ENCODE measurements at places on chromosomes 5 and 9. TPM values are rescaled to one million over a fixed set of nuclear protein-coding genes. Genes with fewer than 3 reads are reported as not detected.
A peak's percentile ranks its signal among the peaks of the same experiment; 100 is the strongest.

- no peak overlapping the region for H3K4me3 ChIP-seq
- no peak overlapping the region for H3K27ac ChIP-seq
- no peaks in the 10 kb centered on the region for H3K4me1 ChIP-seq
- no peak for DNase-seq
These were observed 56.0 kb upstream of the OR13F1 start for GRCh38 chr9:104448036-104448435.

DNA sequence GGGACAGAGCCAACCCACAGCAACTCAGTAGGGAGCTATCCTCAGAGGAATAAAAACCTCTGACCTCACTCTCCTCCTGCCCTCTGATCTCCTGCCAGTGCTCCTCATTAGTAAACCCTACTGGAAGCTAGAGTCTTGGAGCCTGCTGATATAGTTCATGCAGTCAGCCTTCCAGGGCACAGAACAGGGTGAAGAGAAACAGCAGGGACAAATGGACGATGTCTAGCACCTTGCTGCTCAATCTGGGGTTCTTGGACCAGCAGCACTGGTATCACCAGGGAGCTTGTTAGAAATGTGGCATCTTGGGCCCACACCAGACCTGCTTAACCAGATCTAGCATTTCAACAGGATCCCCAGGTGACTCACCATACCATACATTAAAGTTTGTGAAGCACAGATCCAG is 5.5 kb upstream of the GALNT12 start:
- H3K36me3 ChIP-seq, result no peaks in the 10 kb centered on the region
- H3K27me3 ChIP-seq, result no peaks in the 10 kb centered on the region
- H3K4me1 ChIP-seq, result peaks cover 58% of the 10 kb centered on the region
- peak overlapping the region; percentile 38 for H3K27ac ChIP-seq
- H3K4me3 ChIP-seq, result no peak overlapping the region

- no peak overlapping the region for H3K27ac ChIP-seq
- no peak overlapping the region for H3K4me3 ChIP-seq
- H3K36me3 ChIP-seq, result no peaks in the 10 kb centered on the region
These were observed 137.5 kb downstream of the C5orf15 start for GRCh38 chr5:133830911-133831310.

DNA sequence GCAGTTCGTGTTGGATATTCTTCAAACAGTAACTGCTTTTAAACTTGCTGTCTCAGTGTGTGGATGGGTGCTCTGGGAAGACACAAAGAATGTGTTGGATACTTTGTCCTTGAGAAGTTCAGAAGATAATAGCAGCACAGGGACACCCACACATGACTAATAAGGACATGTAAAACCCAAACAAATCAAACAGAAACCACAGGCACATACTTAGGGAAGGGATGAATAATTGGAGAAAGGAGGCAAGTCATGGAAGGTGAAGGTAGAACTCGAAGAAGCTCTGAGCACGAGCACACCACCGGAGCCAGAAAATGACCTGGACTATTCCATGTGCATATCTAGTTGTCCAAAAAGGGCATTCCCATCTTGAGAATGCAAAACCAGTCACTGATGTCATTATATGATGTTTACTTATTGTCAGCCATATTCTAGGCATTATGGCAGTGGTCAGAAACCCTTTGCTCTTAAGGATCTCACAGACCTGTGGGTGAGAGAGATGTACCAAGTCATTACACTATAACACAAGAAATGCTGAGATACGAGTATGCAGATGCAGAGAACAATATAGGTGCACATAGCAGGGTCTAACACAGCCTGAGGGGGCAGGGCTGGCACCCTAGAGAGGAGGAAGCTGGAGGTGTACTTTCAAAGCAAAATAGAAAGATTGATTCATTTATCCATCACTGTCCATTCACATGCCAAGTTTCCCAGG is 152.9 kb downstream of the PIK3R1 start:
- no peaks in the 10 kb centered on the region for H3K36me3 ChIP-seq
- no peak overlapping the region for H3K27ac ChIP-seq
- H3K4me1 ChIP-seq, result no peaks in the 10 kb centered on the region
- no peak for DNase-seq
- H3K4me3 ChIP-seq, result no peak overlapping the region

DNA sequence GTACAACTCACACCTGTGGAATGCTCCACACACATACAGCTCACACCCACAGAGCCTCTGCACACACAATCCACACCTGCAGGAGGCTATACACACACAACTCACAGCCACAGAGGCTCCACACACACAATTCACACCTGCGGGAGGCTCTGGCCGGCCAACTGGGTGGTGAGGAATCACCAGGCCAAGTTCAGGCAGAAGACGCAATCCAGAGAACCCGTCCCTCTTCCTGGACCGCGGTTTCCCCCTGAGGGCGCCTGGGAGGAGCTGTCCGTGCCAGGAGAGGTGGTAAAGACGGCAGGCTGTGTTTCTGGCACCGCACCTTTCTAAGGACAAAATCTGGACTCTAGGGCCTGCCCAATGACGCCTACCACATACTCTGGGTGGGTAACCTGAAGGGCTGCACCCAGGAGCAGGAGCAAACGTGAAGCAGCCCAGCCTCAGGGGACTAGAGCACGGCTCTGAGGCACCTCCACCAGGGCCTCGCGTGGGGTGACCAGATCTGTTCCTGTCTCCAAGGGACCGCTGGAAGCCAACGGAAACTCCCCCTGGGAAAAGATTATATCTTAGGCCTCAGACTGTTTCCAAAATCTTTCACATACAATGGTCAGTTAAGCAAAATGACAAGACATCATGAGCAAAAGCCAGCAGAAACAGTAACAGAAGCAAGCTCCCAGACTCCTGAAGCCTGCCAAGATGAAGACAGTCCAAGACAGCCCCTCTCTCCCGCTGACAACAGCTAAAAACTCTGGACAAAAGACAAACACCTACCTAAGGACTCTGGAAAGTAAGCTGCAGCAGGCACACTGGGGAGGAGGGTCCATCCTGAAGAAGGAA is 16.9 kb downstream of the CAMSAP1 start:
- no peak overlapping the region for H3K4me3 ChIP-seq
- peak; percentile 35 for DNase-seq
- no peaks in the 10 kb centered on the region for H3K36me3 ChIP-seq
- peaks cover 38% of the 10 kb centered on the region for H3K4me1 ChIP-seq
- no peak overlapping the region for H3K27ac ChIP-seq
- no peaks in the 10 kb centered on the region for H3K27me3 ChIP-seq

GRCh38 chr9:131736431-131736830 is 3.4 kb downstream of the RAPGEF1 start:
- no peaks in the 10 kb centered on the region for H3K36me3 ChIP-seq
- H3K4me3 ChIP-seq, result no peak overlapping the region
- no peak for DNase-seq
- H3K27me3 ChIP-seq, result no peaks in the 10 kb centered on the region
- H3K27ac ChIP-seq, result peak overlapping the region; percentile 66

- no peak overlapping the region for H3K4me3 ChIP-seq
- peak; percentile 69 for DNase-seq
- H3K27ac ChIP-seq, result peak overlapping the region; percentile 63
- H3K36me3 ChIP-seq, result no peaks in the 10 kb centered on the region
- H3K4me1 ChIP-seq, result peaks cover 9% of the 10 kb centered on the region
These were observed 28.3 kb upstream of the DENND4C start for GRCh38 chr9:19201899-19202891.

DNA sequence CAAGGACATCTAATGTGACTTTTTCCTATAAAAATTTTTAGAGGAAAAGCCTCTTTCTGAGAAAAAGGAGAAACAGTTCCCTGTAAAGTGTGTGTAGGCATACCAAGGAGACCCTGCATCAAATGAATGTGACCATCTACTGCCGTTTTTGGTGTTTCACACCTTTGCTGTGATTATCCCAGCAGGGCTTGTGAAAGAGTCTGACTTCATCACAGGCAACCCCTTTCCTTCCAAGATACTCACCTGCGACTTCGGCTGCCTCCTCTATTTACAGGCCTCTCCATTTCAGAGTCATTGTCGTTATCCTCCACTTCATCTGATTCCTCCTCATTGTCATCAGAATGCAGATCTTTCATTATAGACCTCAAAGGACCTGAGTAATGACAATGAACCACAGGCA is 259.1 kb downstream of the MLLT3 start:
- no peak overlapping the region for H3K27ac ChIP-seq
- H3K4me3 ChIP-seq, result no peak overlapping the region
- peaks cover 25% of the 10 kb centered on the region for H3K36me3 ChIP-seq

GRCh38 chr9:125538092-125538473 is 168.9 kb downstream of the MAPKAP1 start:
- H3K36me3 ChIP-seq, result peaks cover 8% of the 10 kb centered on the region
- H3K4me1 ChIP-seq, result peaks cover 34% of the 10 kb centered on the region
- H3K27ac ChIP-seq, result peak overlapping the region; percentile 54
- DNase-seq, result peak; percentile 91
- H3K4me3 ChIP-seq, result no peak overlapping the region

- H3K36me3 ChIP-seq, result no peaks in the 10 kb centered on the region
- DNase-seq, result no peak
- peaks cover 14% of the 10 kb centered on the region for H3K4me1 ChIP-seq
- H3K27me3 ChIP-seq, result no peaks in the 10 kb centered on the region
- H3K27ac ChIP-seq, result peak overlapping the region; percentile 40
- no peak overlapping the region for H3K4me3 ChIP-seq
These were observed 80.3 kb upstream of the RPS23 start for GRCh38 chr5:82358457-82358856.

DNA sequence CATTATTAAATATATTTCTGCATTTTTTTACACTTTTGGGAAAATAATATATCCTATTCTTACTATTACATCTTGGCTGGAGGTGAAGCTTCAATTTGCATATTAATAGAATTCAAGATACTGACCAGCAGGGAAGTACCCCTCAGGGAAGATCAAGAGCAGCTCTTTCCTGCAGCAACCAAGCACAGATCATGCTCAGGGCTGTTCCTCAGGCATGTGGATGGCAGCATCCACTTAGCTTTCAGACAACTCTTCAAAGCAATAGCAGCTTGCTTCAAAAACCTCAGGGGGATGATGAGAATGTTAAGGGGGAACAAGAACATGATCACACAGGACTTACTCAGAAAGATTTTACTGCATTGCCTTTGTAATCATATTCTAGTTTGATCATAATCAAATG is 731.8 kb downstream of the SEMA5A start:
- no peaks in the 10 kb centered on the region for H3K27me3 ChIP-seq
- H3K36me3 ChIP-seq, result no peaks in the 10 kb centered on the region
- no peak overlapping the region for H3K4me3 ChIP-seq
- no peaks in the 10 kb centered on the region for H3K4me1 ChIP-seq
- H3K27ac ChIP-seq, result no peak overlapping the region
- DNase-seq, result no peak

FAT2 gene
- not detected for total RNA-seq

ARL14EPL gene
- total RNA-seq, result not detected

KIF27 gene
- total RNA-seq, result 3.5 TPM

MRPL50 gene
- 22.8 TPM for total RNA-seq

SPATA31E1 gene
- total RNA-seq, result not detected

SLCO4C1 gene
- total RNA-seq, result not detected

TMEM215 gene
- not detected for total RNA-seq

LCN1 gene
- not detected for total RNA-seq

GRM6 gene
- total RNA-seq, result not detected
